ENCODE measurements at places on chromosomes 1 and 21.

DNA sequence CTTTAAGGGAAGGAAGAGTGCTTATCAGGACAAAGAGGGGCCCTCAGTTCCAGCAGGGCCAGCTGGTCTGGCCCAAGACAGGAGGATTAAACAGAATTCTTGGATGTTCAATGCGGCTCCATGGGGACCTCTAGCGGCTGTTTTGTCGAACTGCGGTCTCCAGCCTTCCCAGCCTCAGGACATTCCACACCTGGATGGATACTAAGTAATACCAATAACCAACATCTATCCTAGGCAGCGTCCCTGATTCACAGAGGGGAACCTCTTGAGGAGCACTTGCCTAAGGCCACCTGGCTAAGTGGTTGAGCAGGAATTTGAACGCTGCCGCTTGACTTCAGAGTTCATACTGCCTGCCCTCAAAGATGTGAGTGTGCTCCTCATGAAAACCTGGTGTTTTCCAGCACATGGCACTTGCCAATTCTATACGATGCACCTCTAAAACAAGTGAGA is 15.5 kb upstream of the CD247 start:
- peak; percentile 70 for DNase-seq

GRCh38 chr1:53573931-53574330 is 114.7 kb downstream of the DMRTB1 start:
- DNase-seq, result no peak

- no peak for DNase-seq
These were observed 83.0 kb downstream of the RYR2 start for GRCh38 chr1:237124856-237125462.

DNA sequence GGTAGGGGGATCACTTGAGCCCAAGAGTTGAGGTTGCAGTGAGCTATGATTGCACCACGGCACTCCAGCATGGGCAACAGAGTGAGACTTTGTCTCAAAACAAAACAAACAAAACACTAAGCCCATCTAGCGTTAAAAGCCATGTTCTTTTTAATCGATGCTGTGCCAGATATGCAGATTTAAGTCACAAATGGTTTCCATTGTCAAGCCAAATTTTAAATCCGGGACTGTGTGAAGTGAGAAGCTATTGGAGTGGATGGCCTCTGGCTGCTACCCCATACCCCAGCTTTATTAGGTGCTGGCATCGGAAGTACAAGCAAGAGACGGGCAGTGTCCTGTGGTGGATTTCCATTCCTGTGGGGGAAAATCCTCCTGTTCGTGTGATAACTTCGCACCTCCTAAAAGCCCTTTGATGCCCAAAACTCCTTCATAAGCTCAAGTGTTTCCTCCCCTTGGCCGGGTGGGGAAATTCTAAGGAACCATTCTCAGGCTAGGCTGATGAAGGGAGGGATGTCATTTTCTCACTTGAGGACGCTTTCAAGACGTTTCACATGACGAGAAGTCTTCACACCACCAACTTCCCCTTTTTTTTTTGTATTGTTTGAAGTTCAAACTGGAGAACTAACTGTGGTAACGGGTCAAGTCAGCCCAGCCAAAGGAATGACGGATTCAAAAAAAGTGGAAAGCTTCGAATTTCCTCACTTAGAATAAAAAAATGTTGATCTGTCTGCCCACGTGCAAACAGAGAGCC is 140.8 kb downstream of the KAZN start:
- DNase-seq, result no peak

DNA sequence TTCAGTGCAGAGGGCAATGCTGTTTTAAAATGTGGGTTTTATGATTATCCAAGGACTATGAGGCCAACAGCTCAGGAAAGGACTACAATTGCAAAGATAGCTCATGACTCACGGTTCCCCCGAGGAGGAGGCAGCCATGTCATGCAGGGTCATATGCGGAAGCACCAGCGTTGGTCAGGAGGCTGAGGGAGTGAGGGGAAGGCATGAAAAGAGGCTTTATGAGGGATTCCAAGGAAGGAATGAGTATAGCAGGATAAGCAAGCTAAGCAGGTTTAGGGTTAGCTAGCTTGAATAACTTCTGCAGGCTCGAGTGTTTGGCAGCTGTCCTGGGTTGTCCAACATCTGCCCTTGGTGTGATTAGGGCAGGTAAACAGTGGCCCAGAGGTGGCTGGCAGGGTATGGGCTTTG is 495.1 kb downstream of the SETD4 start:
- no peak for DNase-seq

- DNase-seq, result peak; percentile 84
These were observed at the start of gene CAPN2 for GRCh38 chr1:223712194-223712849. TSS of gene CAPN2 (plus strand) at chr1:223712539. CDS start at chr1:223712641, 102 bp downstream.

GRCh38 chr1:31243501-31244286 is 4.0 kb upstream of the NKAIN1 start:
- no peak for DNase-seq

DNA sequence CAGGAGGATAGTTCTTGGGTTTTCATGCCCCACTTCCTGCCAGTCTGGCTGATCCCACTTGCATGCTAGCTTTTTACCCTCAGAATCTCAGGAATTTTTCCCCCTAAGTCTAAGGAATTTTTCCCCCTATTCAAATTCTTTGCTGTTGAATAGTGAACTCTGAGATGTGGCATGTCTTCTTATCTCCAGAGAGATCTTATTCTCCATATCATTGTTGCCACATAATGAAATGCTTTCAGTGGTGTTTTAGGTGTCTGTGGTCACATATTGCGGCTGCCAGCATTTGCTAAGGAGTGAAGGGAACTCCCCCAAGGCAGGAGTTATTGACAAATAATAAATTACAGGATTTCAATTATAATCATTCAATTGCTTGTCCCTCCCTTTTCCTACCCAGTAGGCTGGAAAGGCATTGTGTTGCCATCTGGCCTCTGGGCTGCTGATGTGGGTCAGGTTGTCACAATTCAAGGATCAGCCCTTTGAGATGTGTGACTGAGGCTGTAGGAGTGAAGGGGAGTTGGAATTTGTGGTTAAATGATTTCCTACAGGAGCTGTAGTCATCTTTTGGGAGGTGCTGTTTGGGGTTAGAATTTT is 3.9 kb upstream of the FLG start:
- no peak for DNase-seq

- no peak for DNase-seq
These were observed 58.9 kb upstream of the GNG4 start for GRCh38 chr1:235708390-235708962.

- no peak for DNase-seq
These were observed 117.2 kb downstream of the CNIH3 start for GRCh38 chr1:224733027-224733911.

DNA sequence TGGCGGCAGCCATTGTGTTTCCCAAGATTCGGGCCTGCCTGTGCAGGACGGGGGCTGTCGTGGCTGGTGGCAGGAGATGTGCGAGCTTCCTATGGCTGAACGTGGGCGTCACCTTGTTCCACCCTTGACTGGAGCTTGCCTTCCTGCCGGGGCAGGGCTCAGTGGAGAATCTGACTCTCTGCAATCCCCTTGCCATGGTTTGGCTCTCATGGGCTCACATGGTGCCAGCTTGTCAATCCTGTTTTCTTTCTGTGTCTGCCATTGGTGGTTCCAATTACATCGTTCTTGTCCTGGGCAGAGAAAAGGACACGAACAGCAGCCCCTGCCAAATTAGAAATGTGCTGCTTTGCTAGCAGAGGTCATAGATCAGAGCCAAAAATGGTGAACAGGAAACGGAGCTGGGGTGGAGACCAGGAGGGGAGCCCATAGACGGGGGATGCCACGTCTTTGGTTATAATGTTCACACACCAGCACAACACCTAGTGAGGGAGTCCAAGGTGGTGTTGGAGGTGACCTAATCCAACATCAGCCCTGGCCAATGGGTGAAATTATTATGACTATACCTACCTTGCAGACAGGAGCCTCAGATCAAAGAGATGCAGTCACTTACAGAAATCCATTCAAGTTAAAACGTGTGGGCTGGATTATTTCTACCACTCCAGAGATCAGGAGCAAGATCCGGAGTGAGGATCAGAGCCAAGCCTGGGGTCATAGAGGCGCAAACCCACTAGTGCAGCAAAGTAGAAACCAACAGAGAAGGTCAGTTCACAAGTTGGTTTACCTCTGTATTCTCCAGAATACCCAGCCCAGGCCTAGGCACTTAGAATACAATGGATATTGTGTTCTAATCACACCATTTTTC is 253.1 kb downstream of the SIPA1L2 start:
- DNase-seq, result no peak

GRCh38 chr1:184161071-184161698 is 109.7 kb downstream of the TSEN15 start:
- peak; percentile 82 for DNase-seq

DNA sequence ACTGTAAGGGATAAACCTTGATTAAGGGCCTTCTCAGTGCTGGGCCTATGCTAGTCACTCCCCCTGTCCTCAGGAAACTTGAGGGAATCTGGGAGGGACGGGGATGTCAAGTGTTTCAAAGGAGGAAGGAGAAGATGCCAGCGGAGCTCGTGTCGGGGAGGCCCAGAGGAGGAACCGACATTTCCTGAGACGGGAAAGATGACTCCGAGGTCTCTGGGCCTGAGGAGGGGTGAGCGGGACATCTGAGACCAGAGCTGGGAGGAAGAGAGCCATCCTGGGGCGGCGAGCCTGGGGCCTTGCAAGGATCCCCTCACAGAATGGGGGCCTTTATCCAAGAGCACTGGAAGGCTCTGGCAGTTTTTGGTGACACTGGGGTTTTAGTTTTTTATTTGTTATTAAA is 10.4 kb downstream of the SLC66A1 start:
- DNase-seq, result no peak

- DNase-seq, result peak; percentile 68
These were observed 13.2 kb upstream of the PRMT2 start for GRCh38 chr21:46622226-46622625.

DNA sequence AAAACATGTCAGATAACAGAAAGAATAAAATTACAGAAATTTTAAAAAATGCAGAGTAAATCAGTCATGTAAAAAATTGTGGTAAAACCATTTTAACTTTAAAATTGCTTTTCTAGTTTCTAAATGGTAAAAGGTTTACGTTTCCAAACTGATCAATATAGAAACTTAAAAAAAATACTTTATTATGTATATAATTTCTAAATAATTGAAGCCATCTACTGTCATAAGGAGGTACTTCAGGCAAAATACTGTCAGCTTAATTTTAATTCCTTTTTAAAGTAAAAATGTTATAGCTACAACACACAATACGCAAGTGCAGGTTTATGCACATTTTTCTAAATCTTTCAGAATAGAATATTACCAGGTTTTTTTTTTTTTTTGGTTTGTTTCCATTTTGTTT is 159.9 kb downstream of the HFM1 start:
- no peak for DNase-seq

GRCh38 chr1:173333581-173333980 is 126.5 kb upstream of the TNFSF4 start:
- no peak for DNase-seq

DNA sequence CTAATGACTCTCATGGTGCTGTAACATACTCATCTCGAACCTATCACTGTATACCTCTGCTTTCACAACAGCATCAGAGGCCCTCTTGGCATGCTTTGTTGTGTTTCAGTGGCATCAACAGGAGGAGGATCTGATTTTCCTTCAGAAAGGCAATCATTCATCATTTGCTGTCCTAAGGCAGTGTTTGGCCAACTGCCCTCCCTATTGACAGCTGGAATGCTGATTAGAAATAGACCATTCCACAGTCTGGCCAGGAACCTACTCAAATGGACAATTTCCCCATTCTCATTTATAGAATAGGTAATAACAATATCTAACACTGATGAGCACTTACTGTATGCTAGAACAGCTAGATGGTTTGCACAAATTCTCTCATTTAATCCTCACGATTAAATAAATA is 310.6 kb upstream of the PTBP2 start:
- no peak for DNase-seq

- no peak for DNase-seq
These were observed 4.3 kb downstream of the TSPAN2 start for GRCh38 chr1:115084902-115085511.

GRCh38 chr1:240426051-240426450 is 185.9 kb downstream of the GREM2 start:
- no peak for DNase-seq

- DNase-seq, result no peak
These were observed 92.6 kb upstream of the VAV3 start for GRCh38 chr1:108057541-108057940.

DNA sequence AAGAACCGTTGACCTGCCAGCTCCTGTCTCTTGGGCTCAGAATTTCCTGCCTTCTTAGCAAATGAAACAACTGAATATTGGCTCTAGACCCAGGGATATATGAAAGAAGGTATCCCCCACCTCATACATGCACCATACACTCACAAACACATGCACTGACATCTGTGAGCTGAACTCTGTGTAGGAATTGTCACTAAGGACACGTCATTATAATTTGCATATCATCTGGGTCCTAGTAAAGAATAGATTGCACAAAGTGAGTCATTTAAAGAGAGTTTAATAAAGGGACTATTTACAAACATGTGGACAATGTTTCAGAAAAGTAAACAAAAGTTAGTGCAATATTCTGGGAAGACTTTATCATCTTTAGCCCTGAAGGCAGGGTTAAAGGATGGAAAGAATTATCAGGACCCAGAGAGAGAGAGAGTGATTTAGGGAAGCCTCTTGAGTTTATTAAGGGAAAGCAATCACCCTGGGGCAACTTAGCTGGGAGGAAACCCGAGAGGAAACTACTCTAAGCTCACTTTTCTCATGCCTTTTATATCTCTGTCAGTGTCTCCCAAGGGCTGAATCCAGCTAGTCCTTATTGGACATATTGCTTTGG is 74.1 kb upstream of the PLA2G4A start:
- DNase-seq, result no peak

GRCh38 chr1:58924821-58925220 is 141.0 kb upstream of the JUN start:
- DNase-seq, result no peak

DNA sequence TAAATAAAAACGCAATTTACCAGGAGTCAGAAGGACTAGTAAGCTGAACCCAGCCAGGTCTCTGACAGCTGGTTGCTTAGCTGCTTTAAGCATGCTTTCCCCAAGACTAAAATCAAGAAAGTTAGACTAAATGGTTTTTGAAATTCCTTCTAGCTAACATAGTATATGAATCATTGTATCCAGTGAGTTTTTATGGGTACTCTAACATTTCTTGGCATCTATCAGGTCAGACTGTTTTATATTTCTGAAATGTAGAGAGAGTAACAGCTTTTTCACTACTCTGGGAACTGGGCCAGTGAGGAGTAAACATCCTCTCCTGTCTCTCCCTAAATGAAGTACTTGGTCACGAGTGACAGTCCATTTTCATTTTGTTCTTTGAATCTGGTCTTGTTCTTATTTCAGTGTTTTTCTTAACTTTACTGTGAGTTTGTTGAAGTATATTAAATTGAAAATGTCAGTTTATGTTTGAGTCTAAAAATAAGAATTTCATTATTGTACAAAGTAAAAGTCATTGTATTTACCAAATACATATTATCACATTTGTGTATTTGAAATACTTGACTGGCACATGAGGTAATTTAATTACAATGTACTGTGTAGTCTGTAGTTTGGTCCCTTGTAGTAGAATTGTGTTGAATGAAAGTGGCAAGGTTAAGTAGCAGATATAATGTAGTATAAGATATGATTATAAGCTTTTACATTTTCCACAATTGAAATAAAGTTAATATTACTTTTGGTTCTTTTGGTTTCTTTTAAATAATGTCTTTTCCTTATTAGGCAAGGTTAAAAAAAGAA is 47.6 kb downstream of the PKN2 start:
- DNase-seq, result no peak
